ENCODE measurements at places on chromosomes 3 and 15. TPM values are rescaled to one million over a fixed set of nuclear protein-coding genes. Genes with fewer than 3 reads are reported as not detected.

Gene KIF7
- 3.5 TPM for total RNA-seq

Gene RTP1
- not detected for total RNA-seq

Gene AADACL2
- not detected for total RNA-seq

Gene CFAP100
- not detected for total RNA-seq

Gene GPR149
- not detected for total RNA-seq

Gene LRTM1
- total RNA-seq, result not detected

Gene GABRR3
- total RNA-seq, result not detected

Gene PLXNA1
- 26.3 TPM for total RNA-seq

Gene NTRK3
- 21.9 TPM for total RNA-seq

Gene AEN
- total RNA-seq, result 72.0 TPM

Gene ERC2
- 0.25 TPM for total RNA-seq

Gene RTP3
- not detected for total RNA-seq

Gene GXYLT2
- 1.6 TPM for total RNA-seq

Gene EPB42
- total RNA-seq, result not detected

Gene OPA1
- total RNA-seq, result 29.9 TPM

Gene UQCRC1
- total RNA-seq, result 181 TPM

Gene B3GNT5
- 29.3 TPM for total RNA-seq

Gene BUB1B
- total RNA-seq, result 32.9 TPM

Gene ST6GAL1
- total RNA-seq, result 3.9 TPM

Gene PRSS50
- total RNA-seq, result not detected

Gene PLS1
- 11.8 TPM for total RNA-seq

Gene NKIRAS1
- 7.9 TPM for total RNA-seq

Gene ASB7
- total RNA-seq, result 11.6 TPM

Gene NANOGP8
- not detected for total RNA-seq

Gene KCNAB1
- not detected for total RNA-seq

Gene HIGD2B
- total RNA-seq, result not detected

Gene FES
- 0.45 TPM for total RNA-seq

Gene PLA2G4E
- total RNA-seq, result not detected

Gene IL5RA
- total RNA-seq, result not detected

Gene NR1I2
- not detected for total RNA-seq

Gene EFCC1
- total RNA-seq, result 0.03 TPM

Gene ZNF662
- total RNA-seq, result not detected

Gene APEH
- total RNA-seq, result 70.4 TPM

Gene CFAP91
- 0.40 TPM for total RNA-seq

Gene CALML4
- 9.3 TPM for total RNA-seq

Gene RYR3
- total RNA-seq, result 0.01 TPM

Gene ARPC4
- 150 TPM for total RNA-seq

Gene ATP8B4
- 0.69 TPM for total RNA-seq

Measured in A549 treated with CORT108297 at 1 μM for 4 hours (cell line).